Smooth muscle cell of the brain vasculature (primary cell): ENCODE measurements at places on chromosomes 2 and 18.

DNA sequence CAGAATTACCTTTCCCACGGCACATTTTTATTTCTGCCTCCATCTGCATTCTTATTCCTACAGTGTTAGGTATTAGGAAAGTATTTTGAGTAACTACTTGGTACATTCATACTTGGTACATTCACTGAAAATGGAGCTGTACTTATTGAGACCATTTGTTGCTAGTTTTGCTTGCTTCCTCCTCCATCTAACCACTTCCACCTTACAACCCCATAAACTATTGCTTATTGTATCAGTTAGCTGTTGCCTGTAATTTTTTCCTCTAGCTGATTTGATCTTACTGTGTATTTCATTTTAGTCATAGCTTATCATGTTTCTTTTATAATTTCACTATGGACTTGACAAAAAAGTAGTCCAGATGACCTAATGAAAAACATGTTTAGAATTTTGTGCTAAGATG, 50.7 kb downstream of the AFTPH start:
- no peak for DNase-seq

DNA sequence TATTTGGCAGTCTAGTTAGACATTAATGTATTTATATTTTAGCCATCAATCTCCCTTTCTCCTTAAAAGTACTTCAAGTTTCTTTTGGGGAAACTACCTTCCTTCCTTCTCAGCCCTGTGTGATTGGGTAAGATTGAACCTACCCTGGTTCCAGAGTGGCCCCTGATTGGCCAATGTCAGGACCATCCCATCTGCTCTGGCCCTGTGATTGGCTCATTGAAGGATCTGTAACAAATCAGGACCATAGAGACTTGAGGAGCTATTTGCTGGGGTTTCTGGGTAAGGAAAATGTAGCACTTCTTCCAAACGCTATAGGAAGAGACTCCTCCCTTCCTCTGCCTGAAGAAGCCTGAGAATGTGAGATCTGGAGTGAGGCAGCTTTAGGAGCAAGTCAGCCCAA, 59.3 kb downstream of the AQP4 start:
- no peak for DNase-seq

DNA sequence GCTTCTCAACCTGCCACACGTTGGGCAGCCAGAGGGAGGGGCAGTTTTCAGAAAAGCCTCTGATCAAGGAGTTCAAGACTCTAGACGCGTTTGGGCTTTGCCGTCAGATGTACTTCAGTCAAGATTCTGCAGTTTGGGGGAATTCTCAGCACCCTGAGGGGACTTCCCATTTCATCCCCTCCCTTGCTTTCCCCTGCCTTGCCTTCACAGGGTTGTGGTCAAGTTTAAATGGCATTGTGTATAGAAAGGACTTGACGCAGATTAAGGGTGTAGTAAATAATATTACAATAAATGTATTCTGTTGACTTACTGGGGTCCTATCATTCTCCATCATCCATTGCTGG, 198.3 kb upstream of the NABP1 start:
- no peak for DNase-seq

DNA sequence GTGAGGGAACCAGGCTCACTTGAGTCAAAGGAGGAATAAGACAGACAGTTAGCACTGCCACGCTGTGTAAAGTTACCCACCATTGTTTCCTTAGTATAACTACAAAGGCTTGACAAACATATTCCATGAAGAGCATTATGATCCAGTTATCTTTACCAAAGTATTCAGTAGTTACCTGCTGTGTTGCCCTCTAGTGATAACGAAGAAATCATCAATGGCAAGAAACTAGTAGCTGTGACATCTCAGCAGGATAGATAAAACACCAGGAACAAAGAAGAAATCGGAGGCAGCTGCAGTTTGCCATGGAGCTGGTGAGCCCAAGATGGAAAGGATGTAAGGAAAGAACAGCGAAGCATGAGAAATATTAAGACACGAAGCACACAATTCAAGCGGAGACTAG, 215.3 kb upstream of the FSHR start:
- DNase-seq, result no peak
